GM18507 (cell line): ENCODE measurements at places on chromosomes 2 and 18.

DNA sequence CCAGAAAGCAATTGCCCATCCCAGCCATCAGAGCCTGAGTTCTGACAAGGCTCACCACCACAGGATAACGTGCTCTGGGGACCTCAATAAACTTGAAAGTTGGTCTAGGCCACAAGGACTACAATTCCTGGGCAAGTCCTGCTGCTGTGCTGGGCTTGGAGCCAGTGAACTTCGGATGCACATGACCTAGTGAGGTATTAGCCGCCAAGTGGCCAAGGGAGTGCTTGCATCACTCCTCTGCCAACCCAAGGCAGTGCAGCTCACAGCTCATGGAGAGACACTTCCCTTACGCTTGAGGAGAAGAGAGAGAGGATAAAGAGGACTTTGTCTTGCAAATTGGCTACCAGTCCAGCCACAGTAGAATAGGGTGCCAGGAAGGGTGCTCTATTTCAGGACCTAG lies 219.6 kb downstream of the MBD2 start:
- DNase-seq = no peak

DNA sequence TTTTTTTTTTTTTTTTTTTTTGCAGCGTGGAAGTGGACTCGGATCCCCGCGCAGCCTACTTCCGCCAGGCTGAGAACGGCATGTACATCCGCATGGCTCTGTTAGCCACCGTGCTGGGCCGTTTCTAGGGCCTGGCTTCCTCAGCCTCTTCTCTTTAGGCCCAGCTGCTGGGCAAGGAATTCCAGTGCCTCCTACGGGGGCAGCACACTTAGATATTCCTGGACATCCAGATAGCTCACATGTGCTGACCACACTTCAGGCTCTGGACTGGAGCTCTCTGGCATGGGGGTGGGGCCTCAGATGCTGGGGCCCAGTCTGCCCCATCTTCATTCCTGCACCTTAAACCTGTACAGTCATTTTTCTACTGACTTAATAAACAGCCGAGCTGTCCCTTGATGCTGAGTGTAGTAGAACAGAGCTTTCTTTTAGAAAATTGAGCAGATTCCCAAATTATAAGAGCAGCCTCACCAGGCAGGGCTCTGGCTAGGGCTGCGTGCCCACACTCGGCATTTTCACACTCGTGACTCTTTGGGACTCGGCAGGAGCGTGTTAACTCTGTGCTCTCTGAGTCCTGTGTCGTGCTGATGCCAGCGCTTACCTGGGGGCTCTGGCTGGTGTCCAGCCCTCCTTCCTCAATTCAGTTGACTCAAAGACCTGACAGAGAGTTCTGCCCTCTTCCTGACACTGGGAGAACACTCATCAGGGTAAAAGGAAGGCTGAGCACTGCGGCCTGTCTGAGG lies 19.3 kb downstream of the SLC30A3 start:
- DNase-seq = no peak

GRCh38 chr2:191676790-191677645 lies 918 bp upstream of the NABP1 start:
- no peak for DNase-seq

DNA sequence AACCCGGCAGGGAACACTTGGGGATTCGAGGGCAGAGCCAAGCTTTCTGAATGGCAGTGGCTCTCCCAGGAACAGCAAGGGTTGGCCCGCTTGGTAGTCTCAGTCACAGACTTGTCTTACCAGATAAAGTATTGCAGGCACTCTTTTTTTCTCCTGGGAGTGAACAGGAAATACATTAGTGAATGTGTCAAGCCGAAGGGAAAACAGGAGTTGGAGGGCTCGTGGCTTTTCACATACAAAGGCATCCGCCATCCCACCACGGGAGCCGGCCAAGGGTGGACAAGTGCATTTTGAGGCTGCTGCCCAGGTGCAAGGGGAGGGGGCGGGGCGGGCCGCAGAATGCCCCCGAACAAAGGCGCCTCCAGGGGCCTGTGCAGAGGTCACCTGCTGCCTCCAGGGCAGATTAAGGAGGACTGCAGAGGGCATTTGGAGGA lies 163.3 kb upstream of the SIX3 start:
- no peak for DNase-seq

GRCh38 chr2:161371869-161372268 lies 44.2 kb upstream of the TBR1 start:
- no peak for DNase-seq
